Head of caudate nucleus (tissue), 42 donors: ENCODE measurements at places on chromosomes 5 and 9.

DNA sequence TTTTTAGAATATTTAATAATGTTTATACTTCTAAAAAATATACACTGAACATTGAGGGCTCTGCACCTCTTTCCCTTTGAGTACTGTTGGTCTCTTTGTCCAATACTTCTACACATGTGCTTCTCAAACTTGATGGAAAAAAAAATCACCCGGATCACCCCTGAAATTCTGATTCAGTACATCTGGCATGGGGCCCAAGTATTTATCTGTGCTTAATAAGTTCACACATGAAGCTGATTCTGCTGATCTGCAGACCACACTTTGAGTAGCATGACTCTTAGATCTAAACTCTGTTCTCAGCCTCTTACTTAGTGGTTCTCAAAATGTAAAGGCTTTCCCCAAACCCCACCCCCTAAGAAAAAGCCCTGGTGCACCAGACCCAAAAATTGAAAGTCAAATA lies 12.0 kb downstream of the RUSC2 start:
- DNase-seq: no peak

- no peak for DNase-seq
Observed at GRCh38 chr9:9874270-9874669, 738.5 kb downstream of the PTPRD start.

GRCh38 chr5:88741964-88742363 lies 141.0 kb downstream of the MEF2C start:
- no peak for DNase-seq

DNA sequence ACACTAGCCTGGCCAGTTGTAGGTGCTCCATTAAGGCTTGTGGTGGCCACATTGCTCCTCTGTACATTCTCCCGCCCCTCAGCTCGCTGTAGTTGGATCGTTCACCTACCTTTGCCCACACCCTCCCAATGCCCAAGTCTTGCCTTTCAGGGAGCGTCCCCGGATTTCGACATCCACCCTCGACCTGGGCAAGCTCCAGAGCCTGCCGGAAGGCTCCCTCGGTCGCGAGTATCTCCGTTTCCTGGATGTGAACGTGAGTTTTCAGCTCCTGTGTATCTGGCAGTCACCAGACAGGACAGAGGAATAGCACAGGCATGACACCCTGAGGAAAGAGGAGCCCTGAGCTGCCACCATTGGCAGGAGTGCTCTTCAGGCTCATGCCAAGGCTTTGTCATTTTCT lies 3.0 kb downstream of the COQ4 start:
- DNase-seq: no peak

GRCh38 chr9:18477121-18477660 lies 3.2 kb downstream of the ADAMTSL1 start:
- no peak for DNase-seq

GRCh38 chr9:132783006-132783405 lies 95.1 kb downstream of the AK8 start:
- DNase-seq: no peak

- no peak for DNase-seq
Observed at GRCh38 chr9:109781086-109781485, 1.1 kb downstream of the PALM2AKAP2 start.

DNA sequence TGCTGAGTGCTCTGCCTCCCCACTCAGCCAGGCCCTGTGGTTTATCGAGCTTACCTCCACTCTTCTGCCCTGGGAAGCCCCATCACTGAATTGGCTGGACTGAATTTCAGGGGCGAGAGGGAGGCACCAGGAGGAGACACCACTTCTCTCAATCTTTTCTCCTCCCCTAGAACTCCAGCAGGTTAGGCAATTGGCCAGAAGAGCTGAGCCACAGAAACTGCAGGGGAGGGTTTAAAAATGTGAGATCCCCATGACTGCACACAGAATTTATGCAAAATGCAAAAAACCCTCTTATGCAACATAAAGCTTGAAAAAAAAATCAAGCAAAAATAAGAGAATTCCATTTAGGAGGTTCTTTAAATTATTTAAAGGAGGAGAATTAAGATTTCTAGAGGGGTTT lies 29.9 kb downstream of the TUT7 start:
- peak; percentile 18 for DNase-seq

- no peak for DNase-seq
Observed at GRCh38 chr5:171128136-171128535, 180.9 kb upstream of the TLX3 start.

DNA sequence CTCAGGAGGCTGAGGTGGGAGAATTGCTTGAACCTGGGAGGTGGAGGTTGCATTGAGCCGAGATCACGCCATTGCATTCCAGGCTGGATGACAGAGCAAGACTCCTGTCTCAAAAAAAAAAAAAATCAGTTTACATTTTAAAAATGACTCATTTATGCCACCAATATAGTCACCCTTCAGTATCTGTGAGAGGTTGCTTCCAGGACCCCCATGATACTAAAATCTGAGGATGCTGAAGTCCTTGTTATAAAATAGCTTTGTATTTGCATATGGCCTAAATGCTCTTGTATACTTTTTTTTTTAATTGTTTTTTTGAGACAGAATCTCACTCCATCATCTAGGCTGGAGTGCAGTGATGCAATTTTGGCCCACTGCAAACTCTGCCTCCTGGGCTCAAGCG lies 5.8 kb downstream of the OCLN start:
- DNase-seq: no peak

DNA sequence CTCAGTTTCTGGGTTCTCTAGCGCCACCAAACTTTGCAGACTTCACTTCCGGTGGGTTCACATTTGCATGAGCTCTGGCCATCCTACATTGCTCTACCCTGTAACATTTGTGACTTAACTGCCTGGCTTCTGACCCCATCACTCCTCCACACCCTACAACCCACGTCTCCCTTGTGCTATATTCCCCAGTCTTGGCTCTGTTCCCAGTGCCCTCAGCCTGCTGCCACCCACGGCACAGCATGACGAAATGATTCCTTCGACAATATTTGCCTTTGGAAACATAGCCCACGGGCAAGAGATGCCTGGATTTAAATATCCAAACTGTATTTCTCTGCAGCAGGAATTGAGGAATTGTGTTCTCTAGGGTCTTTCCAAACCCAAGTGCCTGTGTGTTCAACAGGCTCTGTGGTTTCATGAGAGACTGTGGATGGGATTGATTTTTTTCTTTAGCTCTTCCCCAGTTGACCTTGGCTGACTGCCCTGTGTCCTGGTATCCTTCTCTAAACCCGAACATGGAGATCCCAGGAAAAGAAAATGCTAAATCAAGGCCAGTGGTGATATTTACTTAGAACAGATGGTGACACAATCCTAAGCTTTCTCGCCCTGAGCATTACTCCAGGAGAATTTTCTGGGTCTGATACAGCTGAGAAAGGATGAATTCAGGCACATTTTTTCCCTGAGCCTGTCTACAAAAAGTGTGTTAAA lies 44.4 kb upstream of the GRIA1 start:
- DNase-seq: peak; percentile 33
